CD8-positive, alpha-beta T cell (primary cell): ENCODE measurements at places on chromosomes 7 and 10.

DNA sequence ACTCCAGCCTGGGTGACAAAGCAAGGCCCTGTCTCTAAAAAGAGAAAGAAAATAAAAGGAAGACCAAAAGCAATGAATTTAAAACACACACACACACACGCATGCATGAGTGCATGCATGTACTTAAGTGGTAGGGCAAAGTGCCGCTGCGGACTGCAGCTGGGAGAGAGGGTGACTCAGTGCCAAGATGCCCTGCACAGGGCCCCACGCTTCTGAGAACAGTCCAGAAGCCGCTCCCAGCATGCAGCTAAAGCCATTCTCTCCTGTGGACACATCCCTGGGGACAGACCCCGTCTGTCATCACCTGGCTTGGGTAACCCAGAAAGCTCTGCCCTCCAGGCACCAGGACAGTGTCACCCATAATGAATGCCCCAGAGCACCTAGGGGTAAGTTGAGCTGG, 61.0 kb upstream of the MYL10 start:
- DNase-seq: no peak

GRCh38 chr10:53489335-53490182, 717.0 kb upstream of the MBL2 start:
- no peak for DNase-seq

- peak; percentile 6 for DNase-seq
These were observed 72.8 kb downstream of the SHOC2 start for GRCh38 chr10:110992006-110992800.

- DNase-seq: no peak
These were observed 643 bp downstream of the KAT6B start for GRCh38 chr10:74827045-74827441.

GRCh38 chr7:27194686-27195379, 5.1 kb downstream of the HOXA13 start:
- no peak for DNase-seq

DNA sequence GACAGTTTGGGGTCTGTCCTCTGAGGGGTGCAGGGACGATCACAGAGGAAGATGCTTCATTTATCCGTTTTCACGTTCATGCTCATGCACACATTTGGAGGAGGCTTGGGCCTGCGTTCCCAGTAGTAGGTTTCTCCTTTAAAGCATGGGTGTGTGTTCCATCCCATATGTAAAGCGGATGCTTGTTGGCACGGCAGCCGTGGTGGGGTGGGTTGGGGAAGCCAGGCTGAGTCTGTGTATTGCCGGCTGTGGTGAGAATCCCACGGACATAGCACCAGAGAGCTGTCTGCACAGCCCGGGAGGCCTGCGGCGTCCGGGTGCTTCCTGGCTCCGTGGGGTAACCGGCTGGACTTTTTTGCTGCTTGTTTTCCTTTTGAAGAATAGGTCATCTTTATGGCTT, 440 bp downstream of the JAKMIP3 start:
- DNase-seq: no peak

GRCh38 chr10:104816501-104816900, 175.4 kb downstream of the SORCS3 start:
- no peak for DNase-seq
